ENCODE measurements at places on chromosomes 4 and X.

- DNase-seq: no peak
These were observed 85.2 kb downstream of the PLAC1 start for GRCh38 chrX:134572816-134573682.

GRCh38 chrX:95903490-95903889 lies 781.2 kb upstream of the DIAPH2 start:
- no peak for DNase-seq

GRCh38 chr4:185834088-185834487 lies 22.1 kb upstream of the SORBS2 start:
- DNase-seq: no peak

- DNase-seq: no peak
These were observed 33.2 kb upstream of the EDA2R start for GRCh38 chrX:66672106-66672505.

DNA sequence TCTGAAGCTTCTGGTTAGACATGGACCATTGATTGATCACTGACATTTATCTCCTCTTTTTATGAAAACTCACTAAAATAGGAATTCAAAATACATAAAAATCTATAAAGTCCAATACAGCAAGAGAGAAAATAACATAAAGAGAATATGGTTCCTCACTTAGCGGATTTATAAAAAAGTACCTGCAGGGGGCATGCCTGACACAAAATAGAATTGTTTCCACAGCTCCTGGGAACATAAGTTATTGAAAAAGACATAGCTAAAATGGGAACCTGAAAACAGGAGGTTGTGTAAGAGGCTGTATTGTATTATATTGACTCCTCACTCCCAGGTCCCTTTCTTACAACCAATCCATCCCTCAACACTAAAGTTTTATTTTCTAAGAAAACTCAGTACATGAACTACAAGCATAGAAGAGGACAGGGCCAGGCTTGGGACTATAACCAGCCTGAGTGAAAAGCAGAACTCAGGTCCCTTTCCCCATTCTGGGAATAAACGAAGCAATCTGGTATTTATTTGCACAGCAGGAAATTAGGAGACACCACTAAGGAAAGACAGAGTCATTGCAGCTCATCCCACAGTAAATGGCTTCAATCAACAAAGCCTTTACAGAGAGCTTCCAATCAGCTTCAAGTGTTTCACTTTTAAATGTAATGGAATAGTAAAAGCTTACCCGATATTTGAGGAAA lies 121.1 kb upstream of the NDST4 start:
- DNase-seq: no peak

DNA sequence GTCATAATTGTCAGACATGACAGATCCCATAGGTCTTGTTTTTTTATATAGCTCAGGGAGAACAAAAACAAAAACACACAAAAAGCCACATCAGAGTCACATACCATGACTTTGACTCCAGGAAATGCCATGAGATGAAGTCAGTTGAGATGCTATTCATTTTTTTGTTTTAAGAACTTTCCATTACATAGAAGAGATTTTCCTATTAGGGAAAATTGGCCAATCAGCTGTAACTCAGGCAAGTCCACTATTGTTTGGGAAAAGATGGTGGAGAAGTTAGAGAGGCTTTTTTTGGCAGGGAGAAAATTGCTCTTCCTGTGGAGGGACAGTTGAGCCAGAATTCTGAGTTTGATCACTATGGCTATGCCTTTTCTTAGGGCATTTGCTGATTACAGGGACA lies 72.6 kb downstream of the SMARCA5 start:
- DNase-seq: no peak

DNA sequence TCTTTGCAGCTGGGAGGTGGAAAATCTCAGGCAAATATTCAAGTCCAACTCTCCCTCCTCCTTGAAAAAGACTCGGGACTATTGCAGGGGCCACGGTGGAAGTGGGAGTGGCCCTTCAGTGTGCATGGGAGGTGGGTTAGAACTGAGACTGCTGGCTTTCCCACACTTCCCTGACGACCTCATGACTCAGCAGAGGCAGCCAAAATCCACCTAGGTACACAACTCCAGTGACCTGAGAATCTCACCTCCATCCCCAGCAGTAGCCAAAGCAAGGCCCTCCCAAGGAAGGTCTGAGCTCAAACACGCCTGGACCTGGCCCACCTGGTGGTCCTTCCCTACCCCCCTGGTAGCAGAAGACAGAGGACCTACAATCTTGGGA lies 6.2 kb upstream of the UGT2B17 start:
- DNase-seq: no peak

DNA sequence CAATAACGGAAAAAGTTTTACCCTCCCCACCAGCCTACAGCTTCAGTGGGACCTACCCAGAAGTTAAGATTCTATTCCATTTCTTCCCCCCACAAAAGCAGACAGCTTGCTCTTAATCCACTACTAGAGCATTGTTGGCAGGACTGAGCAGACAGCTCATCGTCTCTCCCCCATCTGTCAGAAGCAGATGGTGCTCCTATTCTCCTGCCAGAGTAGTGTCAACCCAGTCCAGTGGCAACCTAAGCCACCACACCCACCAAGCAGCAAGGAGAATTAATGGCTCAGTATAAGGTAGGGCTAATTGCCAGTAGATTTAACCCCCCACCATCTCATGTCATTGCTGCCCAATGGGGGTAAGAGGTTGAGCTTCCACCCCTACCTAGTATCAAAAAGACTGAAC lies 62.0 kb downstream of the AWAT2 start:
- DNase-seq: no peak

GRCh38 chr4:139253713-139254112 lies 26.3 kb downstream of the MGARP start:
- DNase-seq: no peak

DNA sequence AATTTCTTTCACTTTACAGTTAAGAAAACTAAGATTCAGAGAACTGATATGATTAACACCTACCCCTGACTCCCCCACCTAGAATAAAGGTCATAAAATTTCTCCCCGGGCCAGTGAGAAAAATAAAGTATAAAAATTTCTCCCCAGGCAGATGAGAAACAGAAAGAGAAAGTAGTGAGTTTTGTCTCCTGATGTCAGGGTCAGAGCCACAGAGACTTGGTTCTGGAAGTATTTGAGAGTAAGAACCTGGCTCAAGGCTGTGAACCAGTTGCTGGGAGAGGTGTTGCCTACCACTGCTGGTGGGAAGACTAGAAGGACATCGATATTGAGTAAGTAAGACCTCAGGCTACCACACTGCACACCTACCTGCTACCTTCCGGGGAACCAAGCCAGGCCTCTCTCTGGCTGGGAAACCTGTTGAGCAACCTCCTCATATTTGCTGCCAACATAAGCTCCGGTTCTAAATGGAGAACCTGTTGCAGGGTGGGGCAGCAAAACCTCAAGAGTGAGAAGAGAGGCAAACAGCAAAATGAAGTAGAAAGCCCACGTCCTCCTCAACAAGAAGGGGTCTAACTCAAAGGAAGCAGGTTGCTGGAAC lies 104.2 kb upstream of the PUDP start:
- no peak for DNase-seq

GRCh38 chrX:4485912-4486311 lies 772.5 kb upstream of the PRKX start:
- no peak for DNase-seq

DNA sequence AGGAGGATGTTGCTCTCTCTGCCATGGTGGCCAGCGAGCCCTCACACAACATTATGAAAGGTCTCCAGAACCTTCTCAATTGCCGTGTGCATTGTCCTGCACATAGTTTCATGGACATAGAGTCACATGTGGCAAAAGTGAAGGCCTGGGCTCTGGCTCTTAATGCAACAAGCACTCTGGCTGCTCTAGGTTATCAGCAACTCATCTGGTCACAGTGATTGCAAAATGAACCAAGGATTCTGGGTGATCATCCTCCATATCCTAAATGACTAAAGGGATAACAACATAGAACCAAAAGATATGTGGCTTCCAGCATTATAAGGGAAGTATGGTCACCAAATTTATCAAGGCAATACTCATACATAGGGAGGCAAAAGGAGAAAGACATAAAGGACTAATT lies 175.2 kb downstream of the MGST2 start:
- DNase-seq: no peak
